ENCODE measurements at places on chromosomes 3 and 15.
A peak's percentile ranks its signal among the peaks of the same experiment; 100 is the strongest.

DNA sequence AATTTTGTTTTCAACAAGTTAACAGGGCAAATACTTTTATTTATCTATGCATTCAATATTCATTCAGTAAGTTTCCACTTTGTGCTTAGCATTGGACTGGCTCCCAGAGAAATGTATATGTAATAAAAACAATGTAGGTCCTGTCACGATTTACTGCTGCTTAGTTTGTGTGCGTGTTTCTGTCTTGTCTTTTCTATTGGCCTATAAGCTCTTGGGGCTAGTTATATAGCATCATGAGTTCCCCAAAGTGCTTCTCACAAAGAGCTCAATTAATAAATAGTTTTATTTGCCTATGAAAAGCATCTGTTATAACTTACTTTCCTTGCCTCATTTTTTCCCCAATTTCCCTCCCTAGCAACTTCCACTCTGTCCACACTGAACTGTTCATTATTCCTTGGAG lies 666.7 kb upstream of the NAALADL2 start:
- no peak for DNase-seq

- DNase-seq, result no peak
Measured at GRCh38 chr3:105006164-105006563, 360.5 kb upstream of the ALCAM start.

DNA sequence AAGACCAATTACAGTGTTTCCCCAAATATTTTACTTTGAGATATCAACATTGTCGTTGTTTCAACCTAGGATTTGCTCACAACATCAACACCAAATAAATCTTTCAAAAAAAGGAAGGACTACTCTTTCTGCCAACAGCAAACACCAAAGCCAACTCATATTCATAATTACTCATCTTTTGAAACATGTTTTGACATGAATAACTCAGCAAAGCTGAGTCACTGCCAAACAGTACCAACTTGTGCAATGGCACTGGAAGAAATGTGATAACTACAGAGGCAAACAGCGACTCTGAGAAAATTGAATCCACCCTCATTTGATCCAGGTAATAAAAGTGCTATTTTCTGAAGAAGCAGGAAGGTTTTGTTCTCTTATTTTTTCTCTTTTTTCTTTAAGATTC lies 67.2 kb downstream of the PEX5L start:
- DNase-seq, result peak; percentile 65

DNA sequence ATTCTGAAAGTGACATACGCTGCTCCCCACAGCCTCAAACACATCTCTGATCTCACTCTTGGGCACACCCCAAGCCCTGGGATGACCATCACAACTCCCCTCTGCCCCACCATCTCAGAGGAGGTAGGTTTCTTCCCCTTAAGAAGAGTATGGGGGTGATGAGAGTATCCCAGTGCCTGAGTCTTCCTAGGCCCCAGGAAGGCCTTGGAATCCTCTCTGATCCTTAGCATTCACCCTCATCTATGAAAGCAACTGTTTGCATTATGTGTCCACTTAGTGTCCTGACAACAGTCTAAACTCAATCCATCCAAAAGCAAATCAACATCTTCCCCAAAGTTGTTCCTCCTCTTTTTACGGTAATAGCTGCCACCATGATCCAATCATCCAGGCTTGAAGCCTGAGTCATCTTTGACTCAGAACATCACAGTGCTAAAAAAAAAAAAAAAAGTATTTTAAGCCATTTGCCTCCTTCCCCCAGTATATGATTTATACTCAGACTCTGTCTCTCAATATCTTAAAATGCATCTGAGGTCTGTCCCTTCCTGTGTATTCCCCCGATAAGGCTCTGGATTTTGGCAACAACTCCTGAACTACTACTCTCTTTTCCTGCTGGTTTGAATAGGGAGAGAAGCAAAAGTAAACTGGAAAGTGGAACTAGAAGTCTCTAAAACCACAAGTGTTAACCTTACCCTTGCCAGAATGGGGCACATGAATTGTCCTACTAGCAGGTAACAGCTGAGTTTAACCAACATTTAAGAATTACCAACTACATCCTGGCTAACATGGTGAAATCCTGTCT lies 22.5 kb downstream of the POPDC2 start:
- DNase-seq, result peak; percentile 94

GRCh38 chr3:30621576-30621975 lies 15.2 kb downstream of the TGFBR2 start:
- no peak for DNase-seq

GRCh38 chr15:70322051-70322668 lies 224.4 kb upstream of the TLE3 start:
- peak; percentile 63 for DNase-seq

DNA sequence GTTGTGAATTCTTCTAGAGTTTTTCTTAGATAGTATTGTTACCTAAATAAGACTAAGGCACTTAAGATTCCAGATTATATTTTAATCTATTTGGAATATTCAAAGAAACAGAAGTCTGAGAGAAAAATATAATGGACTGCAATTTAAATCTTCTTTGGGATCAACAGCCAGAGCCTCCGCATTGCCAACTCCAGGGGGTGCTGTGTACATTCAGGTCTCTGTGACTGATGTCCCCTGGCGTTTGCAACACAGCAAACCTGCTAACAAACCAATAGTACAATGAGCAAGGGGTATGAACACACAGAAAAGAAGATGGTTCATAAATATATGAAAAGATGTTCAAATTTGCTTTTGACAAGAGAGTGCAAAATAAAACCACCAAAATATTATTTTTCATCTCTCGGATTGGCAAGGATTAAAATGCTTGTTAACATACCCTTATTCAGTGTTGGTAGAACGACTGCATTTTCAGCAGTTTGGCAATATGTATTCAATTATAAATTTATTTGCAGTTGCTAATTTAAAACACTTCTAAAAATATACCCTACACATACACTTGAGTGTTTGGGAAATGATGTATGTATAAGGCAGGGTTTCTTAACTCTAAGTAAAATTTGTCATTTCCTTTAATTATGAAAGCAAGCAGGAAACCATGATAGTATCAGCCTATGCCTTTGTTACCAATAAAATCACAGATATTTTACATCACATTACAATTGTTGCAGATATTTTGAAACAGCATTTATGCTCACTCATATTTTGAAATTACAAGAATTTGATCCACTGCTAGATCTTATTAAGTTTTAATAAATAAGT lies 16.1 kb upstream of the TM4SF1 start:
- DNase-seq, result peak; percentile 74

DNA sequence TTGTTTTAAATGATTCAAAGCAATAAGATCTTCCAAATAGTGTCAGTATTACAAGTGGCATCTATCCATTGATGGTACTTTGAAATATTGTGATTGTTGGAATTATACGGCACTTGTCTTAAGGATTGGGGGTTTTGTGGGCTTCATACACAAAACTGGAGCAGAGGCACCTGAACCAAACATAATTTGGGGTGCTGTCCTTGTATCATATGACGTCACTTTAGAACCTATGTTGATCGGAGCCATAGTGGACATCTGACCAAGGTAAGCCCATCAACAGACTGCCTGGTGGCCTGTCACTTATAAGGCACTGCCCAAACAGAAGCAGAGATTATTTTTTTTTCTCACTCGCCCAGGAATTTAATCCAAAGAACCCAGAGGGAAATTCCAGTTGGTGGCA lies 2.9 kb upstream of the LRRC58 start:
- DNase-seq, result no peak

GRCh38 chr3:64203216-64203615 lies 22.1 kb downstream of the PRICKLE2 start:
- no peak for DNase-seq

GRCh38 chr3:81952141-81952540 lies 190.7 kb upstream of the GBE1 start:
- no peak for DNase-seq

DNA sequence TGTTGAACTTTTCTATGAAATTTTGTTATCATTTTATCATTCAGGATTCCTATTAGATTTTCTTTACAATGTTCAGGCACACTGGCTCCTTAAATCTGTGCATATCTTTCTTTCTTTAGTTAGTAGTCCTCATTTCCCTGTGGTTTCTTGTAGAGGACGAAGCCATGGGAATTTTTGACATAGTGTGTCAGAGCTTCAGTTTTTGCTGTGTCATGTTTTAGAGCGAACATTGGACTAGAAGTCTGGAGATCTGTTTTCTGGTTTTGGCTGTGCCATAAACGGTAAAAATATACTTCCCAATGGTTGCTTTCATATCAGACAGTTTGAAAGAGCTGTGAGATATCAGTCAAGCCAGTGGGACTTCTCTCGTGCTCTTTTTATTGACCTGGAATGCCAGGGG lies 105.2 kb downstream of the CHCHD4 start:
- no peak for DNase-seq

DNA sequence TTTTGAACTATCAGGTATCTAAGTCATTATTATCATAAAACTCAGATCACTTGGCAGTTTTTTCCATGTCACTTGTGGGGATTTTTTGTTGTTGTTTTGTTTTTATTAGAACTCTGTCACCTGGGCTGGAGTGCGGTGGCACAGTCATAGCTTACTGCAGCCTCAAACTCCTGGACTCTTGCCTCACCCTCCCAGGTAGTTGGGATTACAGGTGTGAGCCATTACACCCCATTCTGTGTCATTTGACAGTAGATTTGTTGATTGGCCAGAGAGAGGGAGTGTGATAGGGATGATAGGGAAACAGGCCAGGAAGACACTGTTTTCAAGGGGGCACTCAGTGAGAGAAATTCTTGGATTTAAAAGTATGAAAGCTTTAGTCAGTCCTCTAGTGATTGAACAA lies 54.7 kb upstream of the SCAANT1 start:
- no peak for DNase-seq

DNA sequence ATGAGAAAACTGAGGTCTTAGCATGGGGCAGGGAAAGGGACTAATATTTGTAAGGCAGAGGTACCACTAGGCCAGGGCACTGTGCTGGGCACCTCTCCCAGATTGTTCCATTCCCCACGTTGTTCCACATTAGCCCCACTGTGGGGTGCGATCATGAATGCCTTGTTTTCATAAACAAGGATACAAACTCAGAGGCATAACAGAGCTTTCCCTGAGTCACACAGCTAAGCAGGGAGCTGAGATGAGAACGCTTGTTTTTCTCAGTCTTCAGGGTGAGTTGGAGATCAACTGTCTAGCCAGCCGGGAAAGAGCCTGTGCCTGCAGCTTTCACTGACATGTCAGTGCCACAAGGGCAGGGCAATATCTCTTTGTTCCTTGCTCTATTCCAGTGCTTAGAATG lies 47.9 kb upstream of the ITGA11 start:
- no peak for DNase-seq

- no peak for DNase-seq
Measured at GRCh38 chr15:86556396-86557017, 476.8 kb downstream of the AGBL1 start.

DNA sequence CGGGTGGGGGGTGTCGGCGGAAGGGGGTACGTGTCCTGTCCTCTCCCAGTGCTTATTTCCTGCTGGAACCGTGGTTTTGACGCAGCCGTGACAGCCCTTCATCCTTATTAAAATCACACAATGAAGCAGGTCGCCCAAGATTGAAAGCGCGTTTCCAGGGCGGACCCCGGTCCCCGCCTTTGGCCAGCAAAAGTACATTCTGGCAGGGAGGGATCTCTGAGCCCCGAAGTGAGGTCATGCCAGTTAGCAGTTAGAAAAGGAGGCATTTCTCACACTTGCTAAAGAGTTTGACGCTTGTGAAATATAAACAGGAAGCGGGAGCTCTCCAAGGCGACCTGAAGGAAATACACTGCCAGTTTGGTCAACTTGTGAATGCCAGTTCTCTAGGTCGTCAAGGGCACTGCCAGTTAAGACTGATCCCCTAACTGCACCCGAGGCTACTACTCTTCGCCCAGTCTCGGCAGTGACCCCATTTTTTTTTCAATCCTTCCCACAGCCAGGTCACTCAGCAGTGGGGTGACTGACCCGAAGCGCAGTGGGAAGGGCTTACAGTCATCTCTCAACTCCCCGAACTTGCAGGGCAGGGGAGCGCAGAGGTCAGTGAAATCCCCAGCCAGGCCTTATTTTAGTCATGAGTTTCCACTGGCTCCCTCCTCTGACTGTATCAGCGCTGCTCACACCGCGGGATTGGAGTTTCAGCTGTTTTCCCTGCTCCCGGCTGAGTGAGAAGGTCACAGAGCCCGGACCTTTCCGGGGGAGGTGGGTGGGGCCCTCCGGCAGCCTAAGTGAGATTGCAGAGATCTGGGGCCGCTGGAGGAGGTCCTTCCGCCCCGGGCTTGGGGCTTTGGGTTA lies 2.0 kb upstream of the BHLHE40 start:
- peak; percentile 98 for DNase-seq

GRCh38 chr3:186375443-186375842 lies 13.4 kb upstream of the DGKG start:
- DNase-seq, result no peak

DNA sequence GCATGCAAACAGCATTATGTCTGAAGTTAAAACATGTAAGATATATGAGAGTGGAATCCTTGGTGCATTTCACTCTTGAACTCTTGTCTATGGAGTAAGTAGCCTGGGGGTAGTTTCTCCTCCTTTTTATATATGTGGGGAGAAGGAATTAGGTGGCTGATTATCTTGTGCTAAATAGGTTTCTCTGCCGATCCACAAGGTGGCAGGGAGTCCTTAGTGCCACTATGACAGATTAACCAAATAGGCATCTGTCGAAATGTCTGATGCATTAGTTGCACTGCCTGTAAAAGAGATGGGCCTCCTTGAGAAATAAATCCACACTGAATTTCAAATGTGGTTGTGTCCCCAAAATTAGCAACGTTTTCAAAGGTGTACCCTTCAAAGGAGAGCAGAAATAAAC lies 170.1 kb downstream of the CNTN4 start:
- no peak for DNase-seq

- no peak for DNase-seq
Measured at GRCh38 chr3:131704098-131704497, 201.3 kb upstream of the MRPL3 start.

DNA sequence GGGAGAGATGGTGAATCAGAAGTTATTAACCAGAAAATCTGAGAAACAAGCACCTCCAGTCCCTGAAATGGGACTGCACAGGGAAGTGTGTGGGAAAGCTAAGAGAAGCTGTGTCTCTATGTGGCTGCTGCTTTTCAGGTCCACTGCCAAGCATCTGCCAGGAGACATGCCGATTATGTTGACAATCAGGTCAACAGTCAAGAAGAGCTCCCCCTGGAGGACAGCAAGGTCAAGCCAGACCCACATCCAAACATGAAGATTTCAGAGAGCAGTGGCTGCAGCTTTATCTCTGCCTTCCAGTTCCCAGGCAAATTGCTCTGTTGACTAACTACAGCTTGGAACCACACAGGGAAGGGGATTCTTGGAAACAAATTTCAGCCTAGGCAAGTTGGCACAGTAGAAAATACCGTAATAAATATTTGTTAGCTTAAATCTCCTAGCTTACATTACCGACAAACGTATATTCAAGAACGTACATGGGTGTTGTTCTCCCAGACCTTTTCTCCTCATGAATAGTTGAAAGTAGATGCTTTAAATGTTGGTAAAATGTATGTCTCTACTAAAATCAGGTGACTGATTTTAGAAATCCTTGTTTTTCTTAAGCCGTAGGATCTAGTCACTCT lies 394.5 kb upstream of the RARB start:
- peak; percentile 37 for DNase-seq

GRCh38 chr3:46854555-46854991 lies 8.7 kb downstream of the MYL3 start:
- no peak for DNase-seq

- no peak for DNase-seq
Measured at GRCh38 chr3:140913728-140914127, 27.9 kb upstream of the SLC25A36 start.
